ENCODE measurements at places on chromosomes 3 and 15. TPM values are rescaled to one million over a fixed set of nuclear protein-coding genes. Genes with fewer than 3 reads are reported as not detected.

DNA sequence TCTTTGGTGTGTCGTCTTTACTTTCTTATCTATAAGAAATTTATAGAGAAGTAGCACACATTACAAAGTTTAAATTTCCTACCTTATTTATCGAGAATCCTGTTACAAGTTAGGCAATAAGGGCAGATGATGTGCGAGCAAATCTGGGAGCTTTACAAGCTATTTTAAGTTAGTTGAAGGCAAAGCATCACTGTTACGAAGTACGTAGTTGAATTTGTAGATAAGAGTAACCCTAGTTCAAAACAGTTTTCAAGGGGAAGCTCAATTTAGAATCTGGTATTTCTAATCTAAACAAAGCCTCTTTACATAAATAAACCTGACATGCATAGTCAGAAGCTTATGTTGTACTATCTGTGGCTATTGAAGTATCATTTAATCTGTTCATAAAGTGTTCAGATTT lies 8.4 kb downstream of the KBTBD8 start:
- peak overlapping the region; percentile 1 for H3K4me3 ChIP-seq
- no peak for DNase-seq
- no peaks in the 10 kb centered on the region for H3K27me3 ChIP-seq
- no peaks in the 10 kb centered on the region for H3K4me1 ChIP-seq
- H3K27ac ChIP-seq, result peak overlapping the region; percentile 11
- H3K36me3 ChIP-seq, result peaks cover 20% of the 10 kb centered on the region

- no peak for DNase-seq
- no peaks in the 10 kb centered on the region for H3K36me3 ChIP-seq
- no peaks in the 10 kb centered on the region for H3K4me1 ChIP-seq
Observed at GRCh38 chr3:133733226-133733625, 13.0 kb upstream of the TF start.

DNA sequence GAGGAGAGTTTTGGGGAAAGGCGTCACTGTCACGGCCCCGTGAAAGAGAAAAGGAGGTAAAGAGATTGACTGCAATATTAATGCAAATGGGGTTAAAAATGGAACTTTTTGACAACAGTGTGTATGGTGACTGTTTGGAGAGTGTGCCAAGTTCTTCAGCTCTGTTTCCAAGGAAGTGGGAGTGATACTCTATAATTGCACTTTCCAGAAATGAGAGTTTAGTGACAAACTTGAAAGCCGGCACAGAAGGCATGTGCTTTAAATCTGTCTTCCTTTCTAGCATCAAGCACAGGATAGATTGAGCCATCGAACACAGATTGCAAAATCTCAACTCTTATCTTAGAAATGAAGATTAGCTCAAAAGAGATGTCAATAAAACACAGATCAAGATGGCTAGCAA lies 51.9 kb upstream of the SNRPA1 start:
- no peak overlapping the region for H3K4me3 ChIP-seq
- H3K36me3 ChIP-seq, result no peaks in the 10 kb centered on the region
- peaks cover 21% of the 10 kb centered on the region for H3K4me1 ChIP-seq
- peak overlapping the region; percentile 49 for H3K27ac ChIP-seq

Gene HRG
- not detected for polyA plus RNA-seq

Gene EFHB
- 1.6 TPM for polyA plus RNA-seq
